ENCODE measurements at places on chromosomes 11 and 22. TPM values are rescaled to one million over a fixed set of nuclear protein-coding genes. Genes with fewer than 3 reads are reported as not detected.

The PLEKHA7 gene
- polyA plus RNA-seq: 13.6 TPM

The IRAG1 gene
- polyA plus RNA-seq: 10.4 TPM

The HPX gene
- polyA plus RNA-seq: 1.3 TPM

The KRTAP5-11 gene
- not detected for polyA plus RNA-seq

The SERPING1 gene
- 214 TPM for polyA plus RNA-seq

The CHRNA10 gene
- 1.6 TPM for polyA plus RNA-seq

The BLID gene
- polyA plus RNA-seq: not detected

The IGF2 gene
- 7.8 TPM for polyA plus RNA-seq

The UBQLNL gene
- 0.39 TPM for polyA plus RNA-seq

The PRODH gene
- 6.6 TPM for polyA plus RNA-seq

The MICAL2 gene
- 38.2 TPM for polyA plus RNA-seq

- no peak for DNase-seq
These were observed 116.6 kb upstream of the OR4B1 start for GRCh38 chr11:48099916-48100446.

DNA sequence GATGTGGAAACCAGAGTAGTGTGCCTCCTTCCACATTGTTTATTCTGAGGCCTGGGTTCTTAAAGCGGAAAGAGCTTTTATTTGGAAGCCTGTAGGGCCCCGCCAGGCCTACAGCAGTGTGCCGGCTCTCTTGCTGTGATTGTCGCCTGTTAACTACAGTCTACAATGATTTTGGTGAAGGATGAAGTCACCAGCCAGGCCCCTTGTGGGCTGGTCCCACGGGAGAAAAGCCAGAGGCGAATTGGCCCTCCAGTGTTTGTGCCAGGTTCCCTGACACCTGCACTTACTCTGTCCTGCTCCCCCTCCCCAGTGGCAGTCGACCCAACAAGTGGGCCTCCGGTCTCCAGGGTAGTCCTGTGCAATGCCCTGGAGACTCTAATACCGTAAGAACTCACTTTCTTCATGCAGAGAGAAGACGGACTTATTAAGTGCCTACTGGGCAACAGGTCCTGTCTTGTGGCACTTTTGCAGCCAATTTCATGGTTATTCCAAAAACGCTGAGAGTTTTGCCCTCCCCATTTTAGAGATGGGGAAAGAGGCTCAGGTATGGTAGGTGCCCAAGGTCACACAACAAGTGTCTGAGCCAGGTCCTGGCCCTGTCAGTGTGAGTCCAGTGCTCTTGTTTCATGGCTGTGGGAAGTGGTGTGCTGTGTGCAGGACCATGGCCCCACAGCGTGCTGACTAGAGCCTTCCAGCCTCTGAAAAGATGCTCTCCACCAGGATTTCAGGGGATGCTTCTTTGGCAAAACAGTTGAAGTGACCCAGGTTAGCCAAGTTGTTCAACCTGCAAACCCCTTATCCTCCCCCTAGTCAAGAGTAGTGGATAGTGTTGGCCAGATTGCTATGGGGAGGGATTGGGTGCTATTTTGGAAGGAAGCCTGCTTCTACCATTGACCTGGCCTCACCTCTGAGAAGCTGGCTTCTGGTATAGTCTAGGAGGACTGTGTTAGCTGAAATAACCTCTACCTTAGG lies 1.4 kb downstream of the MICAL2 start:
- DNase-seq: no peak

- no peak for DNase-seq
These were observed 535 bp downstream of the TRABD start for GRCh38 chr22:50186181-50186714.

DNA sequence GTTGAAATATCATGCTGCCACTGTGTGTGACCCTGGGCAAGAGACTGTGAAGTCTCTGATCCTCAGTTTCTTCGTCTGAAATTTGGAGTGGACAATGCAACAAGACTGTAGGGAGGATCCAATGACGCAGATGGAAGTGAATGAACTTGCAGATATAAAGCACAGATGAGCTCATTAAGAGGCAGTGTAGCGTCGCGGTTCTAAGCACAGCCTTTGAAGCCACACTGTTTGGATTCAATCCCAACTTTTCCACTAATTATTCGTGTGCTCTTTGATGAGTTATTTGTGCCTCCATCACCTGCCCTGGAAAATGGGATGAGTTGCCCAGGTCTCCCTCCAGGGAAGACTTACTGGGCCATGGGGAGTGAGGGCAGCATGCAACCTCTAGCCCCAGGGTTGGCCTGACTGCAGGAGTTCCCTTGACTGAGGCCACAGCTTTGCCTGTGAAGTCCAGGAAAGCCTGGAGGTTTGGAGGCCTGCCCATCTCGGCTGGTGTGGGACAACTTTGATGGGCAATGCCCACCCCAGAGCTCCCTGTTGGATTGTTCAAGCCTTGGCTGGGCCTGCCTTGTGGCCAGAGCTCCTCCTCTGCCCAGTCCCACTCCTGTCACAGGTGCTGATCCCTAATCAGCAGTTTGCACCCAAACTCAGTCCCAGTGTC lies 266.0 kb upstream of the B3GAT1 start:
- DNase-seq: no peak

DNA sequence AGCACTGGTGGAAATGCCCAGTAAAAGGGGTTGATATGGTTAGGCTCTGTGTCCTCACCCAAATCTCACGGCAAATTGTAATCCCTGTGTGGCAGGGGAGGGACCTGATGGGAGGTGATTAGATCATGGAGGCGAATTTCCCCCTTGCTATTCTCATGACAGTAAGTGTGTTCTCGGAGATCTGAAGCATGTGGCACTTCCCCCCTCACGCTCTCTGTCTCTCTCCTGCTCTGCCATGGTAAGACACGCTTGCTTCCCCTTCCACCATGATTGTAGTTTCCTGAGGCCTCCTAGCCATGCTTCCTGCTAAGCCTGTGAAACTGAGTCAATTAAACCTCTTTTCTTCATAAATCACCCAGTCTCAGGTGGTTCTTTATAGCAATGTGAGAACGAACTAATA lies 37.4 kb downstream of the PACSIN2 start:
- no peak for DNase-seq

GRCh38 chr11:100715165-100715761 lies 28.2 kb downstream of the ARHGAP42 start:
- no peak for DNase-seq

- DNase-seq: no peak
These were observed 92.9 kb downstream of the MORC2 start for GRCh38 chr22:30875481-30876215.

DNA sequence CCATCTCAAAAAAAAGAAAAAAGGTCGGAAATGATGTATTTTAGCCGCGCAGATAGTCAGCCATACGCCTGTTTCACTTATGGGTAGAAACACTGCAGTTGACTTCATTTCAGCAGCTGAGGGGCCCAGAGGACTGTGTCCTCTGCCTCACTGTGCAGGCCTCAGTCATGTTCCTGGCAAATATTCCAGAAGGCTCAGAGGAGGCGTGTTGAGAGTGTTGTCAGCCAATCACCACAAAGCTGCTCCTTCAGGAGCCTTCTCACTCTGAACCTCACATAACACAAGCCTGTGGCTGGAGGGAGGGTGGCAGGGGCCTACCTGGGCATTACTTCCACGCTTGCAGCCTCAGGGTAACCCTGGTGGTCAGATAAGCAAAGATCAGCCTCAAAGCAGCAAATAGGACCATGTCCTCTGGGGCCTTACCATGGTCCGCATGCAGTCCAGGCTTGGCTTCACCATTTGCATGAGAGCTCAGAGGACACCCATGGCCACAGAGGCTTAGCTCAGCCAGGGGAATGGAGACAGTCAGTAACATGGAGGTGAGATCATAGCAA lies 17.3 kb upstream of the TREH start:
- DNase-seq: no peak

DNA sequence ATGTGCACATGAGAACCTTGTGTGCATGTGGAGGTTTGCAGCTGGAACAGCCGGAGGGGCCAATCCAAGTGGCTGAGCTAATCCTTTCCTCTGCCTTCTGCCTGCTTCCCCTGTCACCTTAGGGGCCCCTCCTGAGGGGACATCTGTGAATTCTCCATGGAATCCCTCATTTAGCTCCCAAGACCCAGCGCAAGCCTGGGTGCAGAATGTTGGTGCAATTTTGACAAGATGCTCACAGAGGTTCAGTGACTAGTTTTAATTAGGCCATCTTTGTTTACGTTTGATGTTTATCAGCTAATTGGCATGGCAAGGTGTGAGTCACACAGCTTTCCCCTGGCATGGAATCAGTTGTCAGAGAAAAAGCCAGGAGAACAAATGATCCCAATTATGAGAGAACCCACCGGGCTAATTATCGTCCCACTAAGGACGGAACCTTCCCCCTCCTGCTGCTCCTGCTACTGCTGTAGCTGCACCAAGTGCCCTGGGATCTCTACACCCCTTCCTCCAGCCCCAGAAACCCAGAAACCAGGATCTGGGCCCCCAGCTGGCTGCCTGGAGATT lies 63.6 kb upstream of the PAX6 start:
- DNase-seq: no peak

- DNase-seq: no peak
These were observed 49.9 kb downstream of the BIRC2 start for GRCh38 chr11:102396708-102397563.

DNA sequence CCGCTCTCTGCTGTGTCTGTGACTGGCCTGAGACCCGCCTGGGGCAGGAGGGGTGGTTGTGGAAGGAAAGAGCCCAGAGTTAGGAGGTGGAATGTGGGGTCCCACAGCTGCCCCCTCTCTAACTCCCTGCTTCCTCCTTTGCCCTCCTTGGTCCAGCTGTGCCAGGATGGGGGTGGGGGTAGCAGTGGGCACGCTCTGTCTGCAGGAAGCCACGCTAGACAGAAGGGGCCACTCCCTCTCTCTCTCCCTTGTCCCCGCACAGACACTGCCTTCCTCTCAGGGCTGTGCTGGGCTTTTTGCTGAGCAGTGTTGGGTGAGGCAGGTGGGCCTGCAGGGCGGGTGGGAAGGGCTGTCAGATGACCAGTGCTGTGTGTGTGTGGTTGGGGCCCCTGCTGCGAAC lies 2.0 kb upstream of the SOX10 start:
- DNase-seq: no peak

- DNase-seq: no peak
These were observed 43.4 kb upstream of the MN1 start for GRCh38 chr22:27844656-27845591.

- DNase-seq: no peak
These were observed 76.9 kb downstream of the DSCAML1 start for GRCh38 chr11:117720061-117720511.

DNA sequence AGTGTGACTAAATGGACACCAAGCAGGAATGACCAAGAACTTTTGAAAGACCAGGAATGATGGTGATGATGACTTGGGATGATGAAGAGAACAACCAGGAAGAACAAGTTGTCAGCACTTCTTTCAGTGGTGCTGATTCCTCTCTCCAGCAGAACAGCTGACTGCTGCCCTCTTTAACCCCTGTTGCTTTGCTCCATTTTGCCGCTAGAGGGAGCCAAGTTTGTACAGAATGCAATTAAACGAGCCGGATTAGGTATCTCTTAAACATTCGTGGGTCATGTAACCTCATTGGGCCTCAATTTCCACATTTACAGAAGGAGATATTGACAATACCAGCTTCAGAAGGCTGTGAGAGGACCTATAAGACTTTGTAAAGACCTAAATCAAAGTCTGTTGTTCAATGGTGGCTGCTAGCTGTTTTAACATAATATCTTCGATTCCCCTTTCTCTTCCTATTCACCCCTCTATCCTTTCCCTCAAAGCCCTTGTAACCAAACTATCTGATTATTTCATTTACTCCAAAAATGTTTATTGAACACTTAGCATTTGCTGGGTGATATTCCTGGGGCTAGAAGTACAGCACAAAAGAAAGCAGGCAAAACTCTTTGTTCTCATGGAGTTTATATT lies 1.9 kb downstream of the OR4S1 start:
- DNase-seq: peak; percentile 29

DNA sequence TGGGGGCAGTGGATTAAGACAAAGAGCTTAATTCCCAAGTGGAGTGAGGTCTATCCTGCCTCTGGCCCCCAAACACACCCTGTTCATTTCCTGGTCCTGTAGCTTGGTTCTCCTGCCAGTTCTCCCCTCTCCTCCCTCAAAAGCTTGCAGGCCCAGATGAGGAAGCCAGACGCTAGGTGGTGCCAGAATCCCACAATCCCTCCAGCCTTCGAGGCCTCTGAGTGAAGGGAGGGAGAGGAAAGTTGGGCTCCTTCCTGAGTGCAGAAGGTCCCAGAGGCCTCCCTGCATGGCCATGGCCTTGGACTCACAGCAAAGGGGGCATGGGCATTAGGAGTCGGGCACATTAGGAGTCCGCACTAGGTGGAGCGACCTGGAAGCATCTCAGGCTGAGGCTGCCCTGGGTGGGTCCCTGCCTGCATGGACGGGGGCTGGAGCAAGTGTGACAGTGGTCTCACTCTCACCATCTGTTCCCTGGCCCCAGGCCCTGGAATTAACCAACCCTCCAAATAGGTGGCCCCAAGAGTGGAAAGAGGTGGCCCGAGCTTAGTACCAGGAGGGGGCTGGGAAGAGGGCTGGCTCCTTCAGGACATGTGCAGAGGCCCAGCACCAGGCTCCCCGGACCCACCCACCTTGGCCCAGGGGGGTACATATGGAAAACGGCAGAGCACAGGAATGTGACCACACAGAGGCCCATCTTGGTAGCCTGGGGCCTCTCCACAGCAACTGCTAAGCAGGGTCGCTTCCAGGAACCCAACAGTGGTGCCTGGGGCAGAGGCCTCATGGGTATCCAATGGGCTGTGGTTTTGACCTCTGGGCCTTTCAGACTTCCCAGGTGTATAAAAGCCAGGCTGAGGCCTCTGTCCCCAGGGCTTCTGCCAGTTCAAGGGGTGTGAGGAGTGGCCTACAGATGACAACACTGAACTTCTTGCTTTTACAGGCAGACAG lies 5.2 kb downstream of the FXYD2 start:
- peak; percentile 88 for DNase-seq

DNA sequence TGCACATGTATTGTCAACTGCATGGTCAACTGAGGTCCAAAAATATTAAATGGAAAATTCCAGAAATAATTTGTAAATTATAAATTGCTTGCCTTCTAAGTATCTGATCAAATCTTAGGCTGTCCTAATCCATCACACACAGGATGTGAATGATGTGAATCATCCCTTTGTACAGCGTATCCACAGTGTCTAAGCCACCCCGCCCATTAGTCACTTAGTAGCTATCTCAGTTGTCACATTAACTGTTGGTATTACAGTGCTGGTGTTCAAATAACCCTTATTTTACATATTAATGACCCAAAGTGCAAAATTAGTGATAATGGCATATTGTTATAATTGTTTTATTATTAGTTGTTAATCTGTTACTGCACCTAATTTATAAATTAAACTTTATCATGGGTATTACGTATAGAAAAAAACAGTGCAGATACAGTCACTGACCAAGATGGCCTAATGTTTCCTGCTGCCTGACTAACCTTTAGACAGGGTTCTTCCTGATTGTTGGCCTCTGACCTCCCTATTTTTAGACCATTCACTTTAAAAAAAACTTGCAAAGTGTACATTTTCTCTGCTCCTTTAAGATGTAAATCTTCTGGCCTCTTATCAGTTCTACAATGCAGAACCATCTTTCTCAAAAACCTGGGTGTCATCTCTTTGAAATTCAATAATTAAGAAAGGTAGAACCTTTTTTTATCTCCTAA lies 2.9 kb upstream of the SVIP start:
- no peak for DNase-seq

DNA sequence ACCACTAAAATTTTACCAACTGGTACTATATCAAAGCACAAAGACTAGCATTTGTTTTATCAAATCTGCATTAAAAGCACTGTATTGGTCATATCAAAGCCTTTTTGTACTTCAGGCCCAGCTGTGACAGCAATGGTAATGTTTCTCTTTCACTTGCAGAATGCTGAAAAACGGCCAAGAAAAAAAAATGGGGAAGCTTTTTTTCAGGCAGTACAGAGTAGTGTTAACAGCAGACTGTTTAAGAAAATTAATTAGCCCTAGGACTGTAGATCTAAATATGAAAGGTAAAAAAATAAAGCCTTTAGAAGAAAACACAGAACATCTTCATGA lies 33.3 kb downstream of the DENND5A start:
- peak; percentile 92 for DNase-seq

Data from lung (tissue), 17 donors.